ENCODE measurements at places on chromosomes 1 and 21.

DNA sequence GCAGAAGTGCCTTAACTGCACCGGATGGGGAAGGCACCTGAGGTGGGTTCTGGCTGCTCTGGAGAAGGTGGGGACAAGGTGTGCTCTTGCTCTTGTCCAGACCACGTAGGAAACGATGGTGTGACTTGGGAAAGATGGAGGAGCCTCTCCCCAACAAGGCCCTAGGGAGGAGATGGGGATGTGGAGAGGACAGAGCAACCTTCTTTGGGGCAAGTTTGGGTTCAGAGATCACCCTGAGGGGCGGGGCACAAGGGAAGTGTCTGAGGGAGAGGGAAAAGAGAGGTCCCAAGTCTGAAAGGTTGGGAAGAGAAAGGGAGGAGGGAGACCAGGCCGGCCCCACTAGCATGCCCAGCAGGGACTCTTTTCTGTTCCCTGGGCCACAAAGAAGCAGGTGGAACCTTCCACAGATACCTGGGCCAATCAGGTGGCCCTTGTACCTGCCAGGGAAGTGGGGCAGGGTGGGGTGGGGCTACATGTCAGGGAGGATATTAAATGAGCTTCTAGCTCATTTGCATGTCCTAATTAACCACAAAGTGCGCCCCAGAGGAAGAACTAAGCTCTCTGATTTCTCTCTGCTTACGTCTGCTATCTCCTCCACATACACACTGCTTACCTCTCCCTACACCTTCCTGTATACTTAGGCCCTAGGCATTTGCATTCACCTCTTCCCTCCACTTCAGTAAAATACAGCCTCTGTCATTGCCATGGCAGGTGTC lies 15.9 kb downstream of the INKA2 start:
- no peak for DNase-seq

DNA sequence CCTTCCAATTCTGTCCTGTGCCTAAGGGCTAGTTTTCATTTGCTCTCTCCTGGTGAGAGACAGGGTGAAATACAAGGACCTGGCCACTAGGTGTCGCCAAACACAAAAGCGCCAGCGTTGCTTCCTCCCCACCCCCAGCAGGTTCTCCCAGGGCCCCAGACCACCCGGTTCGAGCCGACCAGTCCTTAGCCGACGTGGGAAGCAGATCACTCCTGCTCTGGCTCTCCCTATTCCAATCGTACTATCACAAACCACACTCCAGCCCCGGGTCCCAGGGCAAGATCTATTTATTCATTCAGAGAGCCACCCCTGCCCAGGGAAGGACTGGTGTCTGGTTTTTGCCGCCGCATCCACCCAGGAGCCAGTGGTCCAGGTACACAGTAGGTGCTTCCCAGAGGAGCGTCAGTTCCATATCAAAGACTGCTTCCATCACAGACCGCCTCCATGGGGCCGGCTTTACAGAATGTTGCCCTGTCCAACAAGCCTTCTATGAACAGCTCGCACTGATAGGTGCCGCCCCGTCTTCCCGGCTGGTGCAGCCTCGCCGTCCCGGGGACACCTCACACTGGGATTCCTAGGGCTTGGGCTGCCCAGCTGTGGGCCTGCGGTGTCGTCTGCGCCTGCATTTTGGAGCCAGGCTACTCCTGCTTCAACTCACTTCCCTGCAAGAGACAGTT lies 35.0 kb downstream of the CTNNBIP1 start:
- peak; percentile 99 for DNase-seq

DNA sequence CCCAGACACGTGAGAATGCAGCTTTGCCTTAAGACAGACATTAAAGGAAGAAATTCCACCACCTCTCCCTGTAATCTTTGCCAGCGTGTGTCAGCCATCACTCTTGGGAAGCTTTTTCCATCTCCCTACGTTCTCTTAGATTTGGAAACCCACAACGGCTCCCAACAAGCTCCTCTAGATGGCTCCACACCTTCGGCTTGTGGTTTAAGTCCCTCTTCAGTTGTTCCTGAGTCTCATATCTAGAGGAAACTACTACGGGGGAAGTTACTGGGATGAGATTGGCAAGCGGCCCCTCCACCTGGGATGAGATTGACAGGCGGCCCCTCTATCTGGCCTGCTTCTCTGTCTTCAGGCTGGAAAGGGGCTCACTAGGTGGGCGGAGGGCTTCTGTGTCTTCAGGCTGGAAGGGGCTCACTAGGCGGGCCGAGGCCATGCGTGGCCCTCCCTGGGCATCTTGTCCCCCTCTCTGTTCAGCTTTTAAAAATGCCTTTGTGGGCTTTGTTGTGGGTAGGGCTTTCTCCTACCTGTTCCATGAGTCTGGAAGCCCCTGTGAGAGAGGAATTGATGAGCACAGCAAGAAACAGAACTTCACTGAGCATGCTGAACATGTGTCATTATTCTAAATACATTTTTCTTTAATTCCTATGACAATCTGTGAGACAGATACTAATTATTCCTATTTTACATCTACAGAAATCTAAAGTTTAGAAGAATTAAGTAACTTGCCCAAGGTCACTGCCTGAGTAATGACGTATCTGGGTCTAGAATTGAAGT lies 670.5 kb downstream of the KIF26B start:
- peak; percentile 60 for DNase-seq

GRCh38 chr1:108645564-108646184 lies 15.2 kb downstream of the HENMT1 start:
- peak; percentile 47 for DNase-seq

DNA sequence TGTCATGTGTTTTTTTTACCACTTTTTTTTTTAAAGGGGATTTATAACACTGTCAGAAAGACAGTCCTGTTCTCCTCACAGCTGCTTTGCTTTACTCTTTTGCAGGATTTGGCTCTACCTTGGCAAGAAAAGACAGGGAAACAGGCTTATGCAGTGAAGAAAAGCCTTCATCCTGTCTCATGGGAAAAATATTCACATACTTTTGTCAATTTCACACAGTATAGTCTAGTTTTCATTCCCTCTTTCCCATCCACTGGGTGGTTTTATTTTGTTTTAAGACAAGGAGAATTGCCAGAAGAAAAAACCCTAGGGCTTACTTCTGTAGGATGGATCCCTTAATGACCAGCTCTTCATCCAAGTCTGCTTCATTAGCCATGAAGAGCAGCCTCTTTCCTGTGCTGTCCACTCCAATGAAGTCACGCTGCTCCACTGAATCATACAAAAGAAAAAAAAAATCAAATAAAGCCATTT lies 60.0 kb downstream of the EIF2B3 start:
- DNase-seq: no peak

GRCh38 chr1:98493469-98493868 lies 168.1 kb upstream of the SNX7 start:
- DNase-seq: no peak

DNA sequence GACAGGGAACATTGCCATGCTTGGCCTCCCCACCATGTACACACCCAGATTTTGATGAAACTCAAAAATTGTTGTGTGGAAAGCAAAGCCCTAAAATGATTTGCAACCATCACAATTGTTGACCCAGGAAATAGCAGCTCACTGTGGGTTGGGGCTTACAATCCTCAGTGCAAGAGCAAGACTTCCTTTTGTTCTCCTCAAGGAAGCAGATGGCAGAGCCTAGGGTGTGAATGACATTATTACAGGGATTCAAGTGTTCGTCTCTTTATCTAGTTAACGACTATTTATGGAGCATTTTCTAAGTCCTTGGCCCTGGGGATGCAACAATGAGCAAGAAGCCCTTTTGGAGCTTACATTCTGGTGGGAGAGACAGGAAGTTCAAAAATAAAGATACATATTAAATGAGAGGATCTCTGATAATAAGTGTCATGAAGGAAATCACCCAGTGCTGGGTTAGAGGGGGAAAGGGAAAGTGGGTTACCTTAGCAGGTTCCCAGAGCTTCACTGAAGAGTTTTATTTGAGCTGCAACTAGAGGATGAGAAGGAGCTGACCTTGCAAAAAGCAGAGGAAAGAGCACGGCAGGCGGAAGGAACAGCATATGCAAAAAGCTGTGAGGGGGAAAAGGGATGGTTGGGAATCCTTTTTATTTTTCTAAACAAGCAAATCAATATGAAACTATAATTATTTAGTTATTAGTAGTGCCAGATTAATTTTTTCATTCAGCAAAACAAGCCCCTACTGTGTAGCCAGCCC lies 38.5 kb upstream of the ID3 start:
- no peak for DNase-seq

DNA sequence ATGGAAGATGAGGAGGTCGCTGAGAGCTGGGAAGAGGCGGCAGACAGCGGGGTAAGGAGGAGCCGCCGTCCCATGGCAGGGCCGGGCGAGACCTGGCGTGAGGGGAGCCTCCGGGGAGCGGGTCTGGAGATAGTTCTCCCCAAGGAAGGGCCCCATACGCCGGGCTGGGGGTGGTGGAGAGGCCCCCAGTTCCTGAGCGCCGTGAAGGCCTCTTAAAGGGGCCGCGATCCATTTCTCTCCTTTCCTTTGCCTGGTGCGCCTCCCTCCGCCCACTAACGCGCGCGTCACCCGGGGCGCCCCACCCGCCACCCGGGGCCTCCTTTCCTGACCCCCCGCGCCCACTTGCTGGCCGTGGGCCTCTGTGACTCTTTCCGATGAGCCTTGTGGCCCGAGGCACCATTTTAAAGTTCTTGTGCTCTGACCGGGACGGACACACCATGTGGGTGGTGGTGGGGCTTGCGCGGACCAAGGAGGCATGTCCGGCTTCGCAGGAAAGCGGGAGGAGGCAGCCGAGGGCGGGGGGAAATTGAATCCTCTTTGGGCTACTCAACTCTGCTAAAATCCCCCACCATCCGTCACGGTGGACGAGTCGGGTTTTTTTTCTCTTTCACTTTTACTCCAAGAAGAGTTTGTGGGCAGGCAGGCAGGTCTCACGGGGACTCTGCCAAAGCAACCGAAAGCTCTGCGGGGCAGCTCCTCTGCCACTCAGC lies 371 bp downstream of the SZRD1 start:
- peak; percentile 83 for DNase-seq
